ENCODE measurements at places on chromosomes 7 and 10.

DNA sequence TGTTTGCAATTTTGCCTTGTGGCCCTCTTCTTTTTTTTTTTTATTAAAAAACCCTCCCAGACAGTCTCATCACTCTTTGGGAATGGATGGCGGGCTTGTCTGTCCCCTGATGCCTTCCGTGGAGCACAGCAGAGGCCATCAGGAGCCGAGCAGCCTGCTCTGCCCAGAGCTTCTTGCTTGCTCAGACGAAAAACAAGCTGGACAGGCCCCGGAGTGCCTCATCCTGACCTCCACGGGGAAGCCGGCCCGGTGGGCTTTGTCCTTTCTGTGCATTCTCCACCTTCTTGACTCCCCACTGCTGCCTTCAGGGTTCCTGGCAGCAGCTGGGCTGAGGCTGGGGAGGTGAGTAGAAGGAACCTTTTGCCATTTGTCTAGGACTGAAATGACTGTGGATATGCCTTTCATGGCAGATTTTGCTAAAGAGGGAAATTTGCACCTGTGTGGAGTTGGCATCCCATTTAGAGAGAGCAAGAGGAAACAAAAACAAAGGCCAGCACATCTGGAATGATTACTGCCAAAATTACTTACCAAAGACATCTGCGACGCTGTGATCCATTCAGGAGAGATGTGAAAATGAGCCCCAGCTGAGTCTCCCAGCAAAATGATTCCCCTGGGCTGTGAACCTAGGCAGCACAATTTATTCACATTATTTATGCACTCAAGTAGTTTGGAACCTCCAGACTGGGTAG lies 108.3 kb downstream of the AOAH start:
- no peak for DNase-seq

- DNase-seq = no peak
Observed at GRCh38 chr7:116595063-116595462, 70.2 kb downstream of the CAV1 start.

DNA sequence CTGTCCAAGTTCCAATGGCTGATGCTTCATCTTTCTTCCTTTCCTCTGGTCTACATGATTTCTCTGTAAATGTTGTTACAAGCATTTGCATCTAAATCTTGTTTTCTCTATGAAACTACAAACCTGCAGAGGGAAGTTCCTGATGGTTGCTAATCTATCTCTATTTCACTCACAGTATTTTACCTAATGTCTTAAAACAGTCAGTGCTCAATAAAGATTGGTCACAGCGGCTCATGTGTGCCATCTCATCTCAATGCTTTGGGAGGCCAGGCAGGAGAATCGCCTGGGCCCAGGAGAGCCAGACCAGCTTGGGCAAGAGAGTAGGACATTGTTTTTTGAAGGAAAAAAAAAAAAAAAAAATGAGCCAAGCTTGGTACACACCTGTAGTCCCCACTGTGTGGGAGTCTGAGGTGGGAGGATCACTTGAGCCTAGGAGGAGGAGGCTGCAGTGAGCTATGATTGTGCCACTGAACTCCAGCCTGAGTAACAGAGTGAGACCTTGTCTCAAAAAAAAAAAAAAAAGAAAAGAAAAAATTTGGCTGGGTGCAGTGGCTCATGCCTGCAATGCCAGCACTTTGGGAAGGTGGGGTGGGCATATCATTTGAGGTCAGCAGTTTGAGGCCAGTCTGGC lies 71.3 kb upstream of the ARMC3 start:
- DNase-seq = no peak

DNA sequence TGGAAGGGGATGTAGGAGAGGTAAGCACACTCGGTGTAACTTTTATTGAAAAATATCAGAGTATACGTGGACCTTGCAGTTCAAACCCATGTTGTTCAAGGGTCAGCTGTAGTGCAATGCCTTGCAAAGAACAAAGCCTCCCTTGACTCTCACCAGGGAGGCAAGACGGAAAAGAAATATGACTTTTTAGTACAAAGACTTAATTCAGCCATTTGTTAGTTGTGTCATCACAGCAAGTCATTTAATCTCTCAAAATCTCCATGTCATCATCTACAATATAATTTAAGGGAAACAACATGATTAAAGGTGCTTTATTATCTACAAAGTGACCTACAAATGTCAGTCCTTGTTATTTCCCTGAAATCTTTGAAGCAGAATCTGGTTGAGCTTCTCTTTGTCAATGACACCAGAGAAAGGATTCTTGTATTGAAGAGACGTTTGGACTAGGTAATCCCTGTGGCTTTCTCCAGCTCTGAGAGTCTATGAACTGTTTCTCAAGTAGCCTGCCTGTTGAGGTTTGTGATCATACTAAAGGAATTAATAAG lies 502.8 kb downstream of the REEP3 start:
- no peak for DNase-seq

GRCh38 chr10:119714484-119714816 lies 11.4 kb upstream of the INPP5F start:
- no peak for DNase-seq

DNA sequence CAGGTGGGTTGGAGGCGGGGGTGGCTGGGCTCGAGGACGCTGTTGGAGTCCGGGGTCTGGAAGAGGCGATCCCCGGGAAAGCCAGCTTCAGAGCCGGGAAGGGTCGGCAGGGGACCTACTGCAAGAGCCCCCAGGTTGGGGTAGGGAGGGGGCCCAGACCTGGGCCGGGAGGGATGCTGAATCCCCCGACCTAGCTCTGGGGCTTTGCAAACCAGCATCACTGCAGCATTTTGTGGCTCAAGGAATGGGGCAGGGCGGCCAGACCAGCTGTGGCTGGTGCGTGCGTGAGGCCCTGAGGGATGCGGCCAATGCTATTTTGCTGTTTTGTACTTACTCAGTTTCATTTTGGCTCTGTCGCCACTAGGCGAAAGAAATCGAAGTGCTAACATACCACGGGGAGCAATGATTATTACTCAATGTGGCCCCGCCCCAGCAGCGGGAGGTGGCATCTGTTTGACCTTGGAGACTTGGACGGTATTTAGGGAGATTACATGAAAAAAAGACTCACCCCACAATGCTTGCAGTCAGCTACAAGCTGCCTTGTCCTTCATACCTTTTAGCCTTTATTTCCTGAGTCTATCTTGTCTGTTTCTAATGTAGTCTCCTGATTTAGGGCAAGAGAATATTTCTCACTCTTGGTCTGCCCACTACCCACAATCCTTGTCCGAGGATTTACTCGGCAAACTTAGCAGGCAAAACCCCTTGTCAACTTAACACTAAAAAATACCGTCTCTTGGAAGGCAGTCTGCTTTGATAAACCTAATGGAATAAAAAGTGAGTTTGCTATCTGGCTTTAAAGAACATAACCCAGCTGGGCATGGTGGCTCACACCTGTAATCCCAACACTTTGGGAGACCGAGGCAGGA lies 16.2 kb downstream of the HSPB1 start:
- peak; percentile 95 for DNase-seq

DNA sequence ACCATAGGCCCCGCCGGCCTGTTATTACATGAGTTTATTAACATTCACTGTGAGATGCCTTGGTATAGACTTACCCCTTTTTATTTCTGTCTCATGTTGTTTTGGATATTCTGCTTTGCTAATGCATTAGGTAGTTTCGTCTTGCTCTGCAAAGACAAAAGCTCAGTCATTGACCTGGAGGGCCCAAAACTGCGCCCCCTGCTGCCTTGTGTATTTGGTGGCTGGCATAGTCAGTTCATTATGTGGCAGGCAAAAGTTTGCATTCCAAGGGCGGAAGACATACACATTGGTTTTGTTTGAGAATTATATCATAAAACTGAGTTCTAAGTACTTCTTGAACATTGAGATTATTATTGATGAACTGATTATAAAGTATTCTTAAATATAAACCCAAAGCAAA lies 372.5 kb downstream of the SDK1 start:
- no peak for DNase-seq

DNA sequence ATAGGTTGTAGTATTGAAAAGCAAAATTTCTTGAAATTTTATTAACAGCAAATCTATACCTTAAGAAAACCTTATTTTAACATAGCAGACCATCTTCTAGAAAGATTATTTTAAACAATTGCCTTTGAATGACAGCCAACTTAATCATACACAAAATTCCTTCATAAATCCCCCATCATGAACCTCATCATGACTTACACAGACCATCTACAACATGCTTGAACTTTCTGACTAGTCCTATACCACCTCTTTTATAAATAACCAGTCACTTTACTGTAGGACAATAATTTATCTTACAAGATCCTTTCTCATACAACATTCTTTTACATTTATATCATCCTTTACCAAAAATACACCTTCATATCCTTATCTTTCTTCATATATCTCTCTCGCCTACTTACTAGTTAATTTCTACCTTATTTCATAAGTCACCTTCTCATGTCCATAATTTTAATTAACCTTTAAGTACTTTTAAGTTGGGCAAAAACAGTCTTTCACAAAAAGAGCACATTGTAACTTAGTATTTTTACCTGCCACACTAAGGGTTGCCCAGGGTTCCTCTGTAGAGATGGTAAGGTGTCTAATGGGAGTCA lies 16.6 kb upstream of the PTN start:
- DNase-seq = no peak

DNA sequence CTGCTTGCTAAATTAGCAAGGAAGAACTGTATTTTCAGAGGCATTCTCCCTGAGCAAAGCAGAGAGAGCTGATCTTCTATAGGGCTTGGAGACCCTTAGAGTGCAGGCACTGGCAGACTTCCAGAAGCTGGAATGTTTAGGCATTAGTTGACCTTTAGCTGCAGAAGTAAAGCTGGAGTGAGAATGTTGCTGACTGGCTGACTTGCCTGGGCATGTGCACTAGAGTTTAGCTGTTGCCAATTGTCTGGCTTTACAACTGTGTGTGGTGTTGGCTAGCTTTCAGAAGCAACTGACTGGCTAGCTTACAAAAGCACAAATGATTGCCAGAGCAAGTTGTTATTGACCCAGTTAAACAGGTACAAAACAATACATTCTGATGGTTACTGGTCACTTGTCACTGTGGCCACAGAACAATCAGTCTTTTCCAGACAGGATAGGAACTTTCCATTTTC lies 25.1 kb downstream of the FAM13C start:
- no peak for DNase-seq

DNA sequence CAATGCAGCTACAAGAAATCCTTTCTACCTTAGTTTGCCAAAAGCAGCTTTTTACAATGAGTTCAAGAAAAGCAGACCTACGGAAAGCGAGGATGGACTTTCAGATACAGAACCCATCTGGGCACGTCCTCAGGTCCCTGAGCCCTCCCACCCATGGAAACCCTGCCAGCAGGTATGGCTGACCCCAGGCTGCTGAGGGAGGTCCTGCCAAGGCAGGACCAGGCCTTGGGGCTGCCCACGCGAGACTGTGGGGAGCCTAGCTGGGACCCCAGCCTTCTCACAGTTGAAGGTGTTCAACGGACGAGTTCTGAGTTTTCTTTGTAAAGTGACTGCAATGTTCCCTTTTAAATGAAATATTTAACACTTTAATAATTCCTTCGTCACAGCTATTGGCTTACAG lies 245.0 kb downstream of the MGMT start:
- no peak for DNase-seq

DNA sequence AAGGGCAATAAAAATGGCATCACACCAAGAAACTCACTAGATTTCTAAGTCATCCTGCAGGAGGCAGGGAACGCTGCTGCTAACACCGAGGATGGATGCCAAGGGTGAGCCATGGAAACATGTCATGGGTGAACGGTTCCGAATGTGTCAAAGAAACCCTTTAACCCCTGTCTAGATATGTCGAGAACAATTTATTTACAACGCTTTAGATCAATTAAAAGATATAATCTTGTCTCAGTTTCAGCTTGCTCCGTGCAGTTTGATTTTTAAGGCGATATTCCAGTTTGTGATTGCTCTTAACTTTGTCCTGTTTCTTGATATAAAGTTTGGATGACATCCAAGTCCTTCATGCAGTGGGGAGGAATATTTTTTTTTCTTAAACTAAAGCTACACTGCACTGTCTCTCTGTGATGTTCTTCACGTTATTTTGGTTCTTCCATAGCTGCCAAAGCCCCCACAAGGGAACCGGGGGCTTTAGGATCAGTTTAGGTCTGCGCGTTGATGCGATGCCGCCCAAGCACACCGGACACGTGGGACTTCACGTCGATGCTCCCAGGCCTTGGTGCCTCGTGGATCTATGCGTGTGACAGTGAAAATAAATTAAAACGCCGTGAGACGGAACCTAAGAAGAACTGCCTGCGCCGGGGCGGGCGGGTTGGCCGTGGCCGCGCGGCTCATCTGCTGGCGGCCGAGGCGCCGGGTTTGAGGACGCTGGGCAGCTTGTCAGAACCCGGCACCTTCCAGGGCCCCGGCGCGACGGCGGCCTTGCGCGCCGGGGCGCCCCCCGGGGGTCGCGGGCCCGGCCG lies 220.3 kb downstream of the PHTF2 start:
- DNase-seq = peak; percentile 14

DNA sequence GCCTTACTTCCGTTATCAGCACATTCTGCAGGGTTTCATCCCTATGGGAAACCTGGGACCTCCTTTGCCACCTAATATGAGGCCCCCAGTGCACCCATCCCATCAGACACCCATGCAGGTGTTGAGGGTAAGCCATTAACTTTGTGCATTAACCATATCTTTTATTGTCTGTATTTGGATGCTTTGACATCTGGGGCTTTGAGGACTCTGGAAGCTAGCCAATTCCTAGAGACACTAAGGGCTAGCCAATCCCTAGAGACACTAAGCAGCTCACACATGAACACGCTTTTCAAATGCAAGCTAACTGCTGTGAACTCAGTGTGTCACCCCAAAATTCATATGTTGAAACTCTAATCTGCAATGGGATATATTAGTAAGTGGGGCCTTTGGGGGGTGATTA lies 272.5 kb upstream of the COBL start:
- DNase-seq = no peak

DNA sequence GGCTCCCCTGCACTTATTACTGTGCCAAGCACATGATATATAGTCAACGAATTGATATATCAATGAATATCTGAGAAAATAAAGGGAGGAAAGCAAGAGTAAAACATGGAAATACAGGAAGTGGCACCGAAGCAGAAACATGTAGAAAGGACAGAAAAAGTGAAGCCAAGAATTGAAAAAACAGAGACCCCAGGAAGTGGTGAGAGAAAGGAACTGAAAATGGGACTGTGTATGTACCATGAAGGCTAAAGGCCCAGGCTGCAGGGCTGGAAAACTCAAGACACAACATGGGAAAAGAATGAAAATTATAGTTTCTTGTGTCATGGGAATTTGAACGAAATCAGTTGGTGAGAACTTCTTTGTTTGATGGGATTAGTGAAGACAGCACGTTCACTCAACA lies 60.6 kb downstream of the MAP3K8 start:
- DNase-seq = no peak

DNA sequence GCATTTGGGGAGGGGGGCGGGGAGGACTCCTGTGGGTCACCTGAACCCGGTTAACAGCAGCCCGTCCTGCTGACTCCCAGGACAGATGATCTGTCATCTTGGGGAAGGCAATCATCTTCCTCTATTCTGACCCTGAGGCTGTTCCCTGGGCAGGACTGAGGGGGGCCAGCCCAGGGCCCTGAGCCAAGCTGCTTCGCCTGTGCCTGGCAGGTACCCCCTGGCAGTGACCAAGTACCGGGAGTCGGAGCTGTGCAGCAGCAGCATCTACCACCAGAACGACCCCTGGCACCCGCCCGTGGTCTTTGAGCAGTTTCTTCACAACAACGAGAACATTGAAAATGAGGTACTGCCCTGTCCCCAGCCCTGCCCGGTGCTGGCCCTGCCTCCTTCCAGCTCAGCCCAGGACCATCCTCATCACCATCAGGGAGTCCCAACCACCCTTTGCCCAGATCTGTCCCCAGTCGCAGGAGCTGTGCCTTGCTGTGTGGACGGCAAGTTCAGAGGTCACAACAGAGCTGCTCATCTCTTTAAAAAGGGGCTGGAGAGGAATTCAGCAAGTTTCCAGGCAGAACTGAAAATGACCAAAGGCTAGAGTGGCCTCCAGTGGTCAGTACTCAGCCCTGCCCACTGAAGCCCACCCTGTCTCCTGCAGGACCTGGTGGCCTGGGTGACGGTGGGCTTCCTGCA lies 8.1 kb downstream of the AOC1 start:
- DNase-seq = no peak
